ENCODE measurements at places on chromosomes 12 and 14. TPM values are rescaled to one million over a fixed set of nuclear protein-coding genes. Genes with fewer than 3 reads are reported as not detected.

DNA sequence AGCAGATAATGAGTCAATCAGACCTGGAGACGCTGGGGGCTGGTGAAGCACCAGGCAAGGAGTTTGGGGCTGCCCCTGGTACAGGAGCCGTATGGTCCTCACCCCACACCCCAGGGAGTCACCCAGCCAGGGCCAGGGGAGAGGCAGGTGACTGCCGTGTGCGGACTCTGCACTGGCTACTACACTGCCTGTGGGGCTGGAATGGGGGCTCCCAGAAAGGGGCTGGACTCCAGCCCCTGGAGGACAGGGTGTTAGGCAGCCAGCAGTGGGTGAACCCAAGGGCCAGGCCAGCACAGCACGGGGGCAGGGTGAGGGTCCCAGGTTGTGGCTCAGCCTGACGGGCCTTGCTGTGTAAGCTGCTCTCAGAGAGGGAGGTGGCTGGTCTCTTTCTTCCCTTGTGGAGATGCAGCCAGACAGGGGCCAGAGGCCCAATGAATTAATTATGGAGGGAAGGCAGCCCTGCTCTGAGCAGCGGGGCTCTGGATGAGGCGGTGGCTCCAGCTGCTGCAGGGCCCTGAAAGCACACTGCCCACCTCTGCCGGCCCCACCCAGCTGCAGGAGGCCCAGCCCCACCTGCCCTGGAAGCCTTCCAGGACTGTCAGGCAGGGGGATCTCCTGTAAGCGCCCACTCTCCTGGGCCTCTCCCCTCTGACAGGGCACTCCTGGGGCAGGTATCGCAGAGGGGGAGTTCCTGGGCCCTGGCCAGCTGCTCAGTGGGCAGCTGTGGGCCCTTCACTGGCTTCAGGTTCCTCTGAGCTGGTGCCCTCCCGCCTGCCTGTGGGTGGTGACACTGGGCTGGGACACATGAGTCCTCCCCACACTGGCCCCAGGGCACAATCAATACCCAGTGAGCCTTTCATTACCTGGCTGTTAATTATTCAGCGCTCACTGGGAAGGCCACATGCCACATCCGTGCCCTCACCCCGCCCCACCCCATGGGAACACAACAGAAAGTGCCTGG lies 142.5 kb upstream of the C14orf180 start:
- no peak for DNase-seq

- no peak for DNase-seq
Observed at GRCh38 chr14:52356025-52356424, 41.9 kb downstream of the PTGER2 start.

GRCh38 chr14:58278177-58278576 lies 20.2 kb upstream of the ARID4A start:
- DNase-seq, result no peak

- no peak for DNase-seq
Observed at GRCh38 chr12:57552306-57552651, 2.4 kb downstream of the KIF5A start.

- DNase-seq, result no peak
Observed at GRCh38 chr12:118645219-118645618, 268.9 kb downstream of the SUDS3 start.

GRCh38 chr14:92603309-92604242 lies 90.0 kb downstream of the RIN3 start:
- DNase-seq, result peak; percentile 62

GRCh38 chr12:94942663-94943062 lies 60.8 kb downstream of the NDUFA12 start:
- DNase-seq, result no peak

GRCh38 chr12:74906224-74906623 lies 303.4 kb downstream of the KCNC2 start:
- DNase-seq, result no peak

- DNase-seq, result no peak
Observed at GRCh38 chr14:102344485-102344884, 18.2 kb downstream of the CINP start.

DNA sequence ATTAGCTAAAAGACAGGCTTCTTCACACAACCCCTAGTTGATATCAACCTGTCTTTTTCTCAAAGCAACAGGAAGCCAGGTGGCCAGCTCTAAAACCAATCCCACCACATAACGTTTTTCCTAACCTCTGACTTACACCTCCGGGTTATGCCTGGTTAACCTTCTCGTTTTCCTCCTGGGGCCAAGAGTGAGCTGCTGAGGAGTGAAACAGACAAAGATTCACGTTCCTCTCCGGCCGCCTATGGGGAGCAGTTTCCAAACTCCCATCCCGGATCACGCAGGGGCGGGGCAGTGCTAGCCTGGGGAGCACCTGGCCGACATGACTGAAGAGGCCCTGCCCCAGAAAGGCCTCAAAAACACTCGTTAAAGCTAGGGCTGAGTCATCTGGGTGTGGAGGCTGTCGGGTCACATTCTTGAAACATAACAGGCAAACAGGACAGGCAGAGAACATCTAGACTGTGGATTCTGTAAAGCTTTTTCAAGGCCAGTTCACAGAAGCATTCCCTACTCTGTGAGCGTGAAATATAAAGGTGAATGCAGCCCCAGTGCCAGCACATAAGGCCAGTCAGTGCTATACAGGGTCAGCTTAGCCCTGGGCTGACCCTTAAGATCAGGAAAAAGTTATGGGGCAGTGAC lies 25.9 kb upstream of the LGALS3 start:
- DNase-seq, result peak; percentile 95

DNA sequence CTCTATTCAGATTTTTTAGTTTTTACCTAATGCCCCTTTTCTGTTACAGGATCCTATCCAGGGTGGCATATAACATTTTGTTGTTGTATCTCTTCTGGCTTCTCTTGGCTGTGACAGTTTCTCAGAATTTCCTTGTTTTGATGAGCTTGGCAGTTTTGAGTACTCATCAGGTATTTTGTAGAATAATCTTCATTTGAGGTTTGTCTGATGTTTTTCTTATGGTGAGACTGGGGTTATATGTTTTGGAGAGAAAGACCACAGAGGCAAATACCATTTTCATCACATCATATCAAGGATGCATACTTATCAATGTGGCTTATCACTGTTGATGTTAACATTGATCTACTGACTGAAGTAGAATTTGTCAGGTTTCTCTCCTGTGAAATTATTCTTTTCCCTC lies 14.0 kb upstream of the LYZ start:
- DNase-seq, result no peak

DNA sequence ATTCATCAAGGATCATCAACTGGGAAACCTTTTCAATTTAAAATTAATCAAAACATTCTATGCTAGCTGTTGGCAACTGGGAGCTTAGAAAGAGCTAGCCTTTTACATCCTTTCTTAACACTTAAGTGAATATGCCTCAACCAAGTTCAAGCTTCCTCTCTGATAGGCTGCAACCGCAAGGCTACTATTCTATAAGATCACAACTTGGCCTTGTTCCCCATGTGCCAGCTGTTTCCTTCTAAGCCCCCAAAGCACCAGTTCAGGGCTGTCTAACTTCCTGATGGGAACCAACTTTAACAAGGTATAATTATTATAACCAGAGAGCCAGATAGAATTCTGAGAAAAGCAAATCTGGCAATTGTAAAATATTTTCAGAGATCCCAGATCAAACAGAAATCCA lies 37.0 kb downstream of the KCNC2 start:
- no peak for DNase-seq

DNA sequence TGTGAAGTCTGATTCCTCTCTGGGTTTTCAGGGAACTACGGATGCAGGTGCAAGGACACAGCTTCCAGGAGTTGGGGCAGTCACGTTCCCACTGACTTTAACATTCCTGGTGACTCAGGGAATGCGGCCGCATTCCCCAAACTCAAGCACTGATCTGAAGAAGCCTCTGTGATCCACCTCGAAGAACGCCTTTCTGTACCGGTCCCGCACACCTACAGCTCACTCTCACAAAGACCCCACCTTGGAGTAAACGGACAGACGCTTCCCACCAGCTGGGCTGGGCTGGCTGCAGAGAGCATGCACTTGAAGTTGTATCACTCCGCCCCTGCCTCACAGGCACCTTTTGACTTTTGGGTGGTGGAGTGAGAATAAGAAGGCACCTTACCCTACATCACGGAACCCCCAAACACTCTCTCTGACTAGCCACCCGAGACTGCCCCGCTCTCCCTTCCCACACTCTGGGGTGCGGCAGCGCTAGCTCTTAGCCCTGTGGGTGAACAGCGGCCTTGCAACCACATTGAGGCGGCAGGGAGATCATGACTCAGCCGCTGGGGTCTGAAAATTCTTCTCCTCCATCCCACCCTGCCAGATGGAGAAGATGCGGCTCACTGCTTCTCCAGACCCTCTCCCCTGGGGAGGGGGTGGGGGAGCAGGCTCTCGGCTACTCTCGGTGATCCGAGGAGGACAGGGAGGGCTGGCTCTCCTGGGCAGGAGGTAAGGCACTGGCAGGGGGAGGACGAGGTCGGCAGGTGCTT lies 23.7 kb upstream of the HDAC7 start:
- no peak for DNase-seq

- DNase-seq, result peak; percentile 53
Observed at GRCh38 chr12:111584959-111585358, 14.2 kb downstream of the ATXN2 start.

DNA sequence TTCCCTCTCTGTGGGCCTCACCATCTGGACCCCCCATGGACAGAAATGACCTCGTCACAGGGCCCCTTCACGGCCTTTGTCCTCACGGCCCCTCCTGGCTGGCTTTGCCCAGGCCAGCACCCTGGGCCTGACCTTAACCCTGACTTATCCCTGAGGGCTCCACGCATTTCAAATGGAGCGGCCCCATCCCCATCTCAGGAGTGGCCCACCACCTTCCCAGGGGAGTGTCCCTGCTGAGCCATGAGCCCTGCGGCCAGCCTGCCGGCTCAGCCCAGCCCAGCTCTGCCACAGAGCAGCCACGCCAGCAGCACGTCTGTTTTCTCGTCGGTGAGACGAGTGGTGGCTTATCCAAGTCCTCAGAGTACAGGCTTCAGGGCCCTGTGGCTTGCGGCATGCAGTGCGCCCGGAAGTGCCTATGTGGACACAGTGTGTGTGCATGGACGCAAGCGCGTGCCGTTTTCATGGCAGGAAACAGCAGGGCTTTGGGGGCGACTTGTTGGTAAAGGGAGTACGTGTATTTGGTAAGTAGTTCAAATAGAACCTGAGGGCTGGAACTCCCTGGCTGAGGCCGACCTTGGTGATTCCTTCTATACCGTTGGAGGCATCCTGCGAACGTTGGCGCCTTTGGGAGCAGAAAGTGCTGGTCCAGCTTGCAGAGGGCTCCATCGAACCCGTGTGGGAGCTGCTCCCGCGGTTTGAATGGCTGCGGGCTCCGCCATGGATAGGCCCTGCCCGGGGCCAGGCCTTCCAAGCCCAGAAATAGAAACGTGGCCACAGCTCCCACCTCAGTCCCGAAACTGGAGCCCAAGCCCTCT lies 52.1 kb downstream of the LRCOL1 start:
- DNase-seq, result no peak

- DNase-seq, result no peak
Observed at GRCh38 chr12:57543581-57543980, 3.4 kb downstream of the DCTN2 start.

GRCh38 chr12:50261654-50262053 lies 21.7 kb downstream of the LIMA1 start:
- peak; percentile 29 for DNase-seq

- DNase-seq, result no peak
Observed at GRCh38 chr12:94100211-94100627, 48.2 kb upstream of the PLXNC1 start.

GRCh38 chr14:69105326-69105725 lies 47.6 kb downstream of the DCAF5 start:
- peak; percentile 64 for DNase-seq

DNA sequence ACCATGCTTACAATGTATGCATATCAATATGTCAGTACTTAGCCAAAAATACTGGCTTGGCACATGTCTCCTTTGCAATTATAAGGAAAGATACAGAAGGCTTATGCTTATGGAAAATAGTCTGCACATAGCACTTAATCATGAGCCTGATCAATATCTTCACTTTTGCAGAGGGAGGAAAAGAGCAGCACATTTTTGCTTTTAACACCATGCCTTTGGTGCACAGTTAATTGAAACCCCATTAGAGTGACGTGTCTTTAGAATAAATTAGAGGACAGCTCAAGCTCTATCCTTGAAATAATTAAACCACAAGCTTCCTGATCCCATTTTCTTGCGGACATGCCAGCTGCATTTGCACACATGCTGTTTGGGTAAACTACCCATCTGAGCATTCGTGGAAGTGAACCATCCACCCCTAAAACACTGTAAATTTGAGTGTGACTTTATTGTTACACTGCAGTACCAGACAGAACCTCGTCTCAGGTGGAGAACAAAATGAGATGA lies 839.9 kb upstream of the MGAT4C start:
- DNase-seq, result no peak

DNA sequence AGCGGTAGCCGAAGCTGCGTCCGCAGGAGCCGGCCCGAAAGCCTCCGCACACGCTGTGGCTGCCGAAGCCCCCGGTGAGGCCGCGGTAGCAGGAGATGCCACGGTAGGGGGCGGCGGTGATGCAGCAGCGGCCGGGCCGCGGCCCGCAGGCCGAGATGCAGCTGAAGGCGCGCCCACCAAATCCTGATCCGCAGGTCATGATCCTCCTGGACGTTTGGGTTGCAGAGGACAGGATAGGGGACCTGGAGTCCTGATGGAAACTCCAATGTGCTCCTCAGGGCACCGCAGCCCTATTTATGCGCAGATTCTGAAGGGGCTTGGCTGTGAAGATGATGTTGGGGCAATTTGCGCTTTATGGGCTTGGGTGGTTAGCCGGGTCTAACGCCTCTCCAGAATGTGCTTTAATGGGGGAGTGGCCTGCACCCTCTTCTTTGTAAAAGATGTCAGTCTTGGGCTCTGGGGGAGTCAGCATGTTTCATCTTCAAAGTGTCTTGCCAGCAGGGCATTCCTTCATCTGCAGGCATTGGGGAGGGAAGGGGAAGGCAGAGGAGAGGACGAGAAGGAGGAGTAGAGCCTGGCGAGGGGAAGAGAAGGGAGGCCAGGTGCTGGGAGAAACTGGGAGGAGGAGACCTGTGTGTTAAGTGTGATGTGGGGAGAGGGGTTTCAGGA lies at the start of gene KRT81:
Gene KRT81, minus strand, starts transcription at position 268 of the 669 bp plus-strand sequence. Its CDS starts 69 bp downstream, at position 199.
- DNase-seq, result no peak

- DNase-seq, result no peak
Observed at GRCh38 chr14:99644723-99645544, at the start of gene HHIPL1. HHIPL1 (plus strand) TSS chr14:99645129; CDS start chr14:99645208, 79 bp downstream.

DNA sequence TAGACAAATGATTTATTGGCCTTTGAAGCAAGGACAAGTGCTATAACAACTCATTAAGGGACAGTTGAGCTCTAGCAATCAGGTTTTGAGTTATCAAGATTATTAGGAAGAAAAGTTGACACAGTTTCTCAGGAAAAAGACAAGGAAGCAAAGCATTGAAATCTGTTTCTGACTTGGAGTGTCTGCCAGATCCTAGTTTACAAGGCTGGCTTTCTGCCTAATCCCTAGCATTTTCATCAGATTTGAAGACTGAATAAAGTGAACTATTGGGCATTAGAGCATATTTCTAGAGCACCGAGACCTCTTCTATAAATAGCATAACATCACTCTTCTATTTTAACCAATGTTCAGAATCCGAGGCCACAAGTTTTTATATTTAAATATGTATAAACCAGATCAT lies 7.0 kb downstream of the SYT1 start:
- DNase-seq, result no peak

The SYCP3 gene
- total RNA-seq, result not detected

The MAP3K9 gene
- 0.51 TPM for total RNA-seq

The CARMIL3 gene
- total RNA-seq, result not detected

The CLEC9A gene
- not detected for total RNA-seq

The TMEM229B gene
- total RNA-seq, result 0.38 TPM

The KRT71 gene
- total RNA-seq, result not detected

The MGP gene
- total RNA-seq, result not detected

The HCAR1 gene
- not detected for total RNA-seq

The MYBPC1 gene
- not detected for total RNA-seq

The ZNF410 gene
- total RNA-seq, result 32.8 TPM

The HSP90B1 gene
- total RNA-seq, result 954 TPM

The LMNTD1 gene
- total RNA-seq, result 0.69 TPM

The SYNE3 gene
- 18.9 TPM for total RNA-seq

The DEGS2 gene
- not detected for total RNA-seq

The OR4E2 gene
- not detected for total RNA-seq
